ENCODE measurements at places on chromosomes 12 and 14.

DNA sequence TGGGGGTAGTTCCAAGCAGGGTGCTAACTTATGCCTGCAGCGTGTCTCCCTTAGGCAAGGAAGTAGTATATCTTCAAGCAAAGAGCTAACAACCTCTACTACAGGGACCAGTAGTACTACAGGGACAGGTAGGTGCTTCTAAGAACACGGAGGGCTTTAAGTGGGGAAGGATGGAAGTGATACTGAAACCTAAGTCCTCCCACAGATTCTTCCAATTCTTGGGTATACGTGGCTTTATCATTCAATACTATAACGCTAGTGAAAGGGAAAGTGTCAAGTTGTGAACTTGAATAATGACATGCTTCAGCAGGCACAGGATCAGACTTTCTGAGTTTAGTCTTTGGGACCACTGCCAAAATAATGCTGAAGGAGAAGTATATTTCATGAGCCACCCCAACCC is 241.7 kb downstream of the CEP128 start:
- DNase-seq = no peak

DNA sequence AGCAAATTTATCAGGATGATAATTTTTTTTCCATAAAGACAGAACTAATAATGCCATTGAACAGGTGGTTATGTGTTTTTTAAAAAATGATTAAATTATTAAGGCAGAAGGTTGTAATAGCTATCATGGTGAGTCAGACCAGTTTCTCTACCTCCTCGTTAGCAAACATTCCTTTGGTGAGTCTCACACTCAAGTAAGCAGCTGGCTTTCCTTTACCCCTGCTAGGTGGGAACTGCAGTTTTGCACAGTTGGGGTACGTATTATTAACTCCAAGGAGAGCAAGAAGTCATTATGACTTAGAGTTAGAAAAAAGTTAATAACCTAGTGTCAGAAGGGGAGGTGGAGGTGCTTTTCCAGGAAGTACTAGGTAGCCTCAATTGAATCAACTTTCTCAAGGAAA is 165.3 kb downstream of the SNAPC1 start:
- DNase-seq = no peak

DNA sequence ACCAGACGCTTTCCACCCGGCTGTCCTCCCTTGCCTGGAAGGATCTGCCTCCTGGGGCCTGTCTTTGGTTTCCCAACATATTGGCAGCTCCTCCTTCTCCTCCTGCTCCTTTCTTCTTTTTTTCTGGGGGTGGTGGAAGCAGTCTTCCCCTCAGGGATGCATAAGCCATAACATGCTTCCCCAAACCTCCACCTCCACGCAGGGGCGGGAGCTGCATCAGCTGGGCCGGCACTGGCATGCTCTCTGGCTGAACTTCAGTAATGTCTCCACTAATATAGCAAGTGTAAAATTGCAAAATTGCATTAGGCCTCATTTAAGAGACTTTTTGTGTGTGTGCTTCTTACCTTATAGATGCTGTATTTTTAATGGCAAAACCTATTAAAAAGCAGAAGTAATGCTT is 58.6 kb downstream of the GLT1D1 start:
- DNase-seq = no peak

DNA sequence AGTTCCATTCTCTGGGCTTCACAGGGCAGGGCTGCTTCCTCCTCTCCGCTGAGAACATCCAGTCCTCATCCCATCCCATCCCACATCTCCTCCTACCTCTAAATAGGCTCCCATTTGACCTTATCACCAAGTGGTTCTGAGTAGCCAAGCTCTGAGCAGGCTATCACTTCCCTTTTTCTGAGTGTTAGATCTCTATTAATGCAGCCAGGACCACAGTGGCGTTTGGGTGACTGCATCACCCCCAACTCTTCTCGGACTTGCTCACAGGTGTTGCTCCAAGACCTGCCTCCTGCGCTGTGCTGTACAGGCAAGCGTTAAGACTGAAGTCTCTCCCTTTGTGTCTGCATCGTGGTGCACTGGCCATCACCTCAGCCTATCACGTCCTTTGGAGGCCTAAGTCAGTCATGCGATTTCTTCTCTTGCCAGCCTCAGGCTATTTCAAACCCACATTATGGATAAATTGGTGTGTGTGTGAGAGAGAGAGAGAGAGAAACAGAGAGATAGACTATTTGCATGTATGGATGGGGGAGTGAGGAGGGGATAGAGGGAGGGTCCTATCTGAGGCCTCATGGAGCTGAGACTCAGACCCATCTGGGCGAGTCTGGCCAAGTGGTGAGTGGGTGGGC is 12.4 kb upstream of the HHIPL1 start:
- DNase-seq = no peak

GRCh38 chr12:67773896-67774295 is 125.4 kb downstream of the DYRK2 start:
- DNase-seq = no peak

- DNase-seq = no peak
Observed at GRCh38 chr12:27614866-27615265, 81.4 kb upstream of the REP15 start.

- no peak for DNase-seq
Observed at GRCh38 chr12:56836317-56836716, 73.2 kb downstream of the HSD17B6 start.

DNA sequence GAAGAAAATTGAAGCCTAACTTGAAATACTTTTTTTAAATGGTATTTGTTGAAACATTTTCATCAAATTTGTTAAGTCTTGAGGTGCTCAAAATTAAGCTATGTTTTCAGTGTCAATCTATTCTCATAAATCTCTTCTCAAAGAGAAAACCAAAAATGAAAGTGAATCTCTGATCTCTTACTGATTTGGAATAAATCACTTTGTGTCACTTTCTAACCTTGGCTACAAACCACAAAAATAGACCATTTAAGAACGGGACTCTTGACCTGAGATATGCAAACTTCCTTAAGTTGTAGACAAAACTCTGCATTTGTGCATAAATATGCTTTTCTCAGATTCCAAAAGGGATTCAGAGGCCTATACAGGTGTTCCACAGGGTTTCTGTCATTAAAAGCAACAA is 192.9 kb downstream of the SEC23A start:
- no peak for DNase-seq

DNA sequence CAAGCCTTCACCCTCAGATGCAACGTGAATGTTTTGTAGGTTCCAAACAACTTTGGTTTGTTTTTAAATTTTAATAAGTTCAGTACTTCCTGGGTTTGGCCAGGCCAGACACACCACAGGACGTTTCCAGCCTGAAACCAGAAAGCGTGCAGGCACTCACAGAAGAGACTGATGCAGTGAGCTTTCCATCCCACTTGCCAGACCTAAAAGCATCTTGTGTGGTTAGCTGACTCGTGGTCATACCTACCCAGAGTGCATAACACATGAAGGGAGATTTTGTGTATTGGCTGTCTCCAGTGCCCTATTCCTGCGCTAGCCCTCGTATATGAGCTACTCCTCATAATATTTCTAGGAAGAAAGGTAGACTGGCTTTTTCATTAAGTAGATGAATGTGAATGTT is 297.3 kb upstream of the FAR2 start:
- DNase-seq = no peak

Data from HCT116 (cell line).